ENCODE measurements at places on chromosomes 5 and 9.

GRCh38 chr9:77988630-77989029 lies 43.0 kb downstream of the GNAQ start:
- no peak for DNase-seq

DNA sequence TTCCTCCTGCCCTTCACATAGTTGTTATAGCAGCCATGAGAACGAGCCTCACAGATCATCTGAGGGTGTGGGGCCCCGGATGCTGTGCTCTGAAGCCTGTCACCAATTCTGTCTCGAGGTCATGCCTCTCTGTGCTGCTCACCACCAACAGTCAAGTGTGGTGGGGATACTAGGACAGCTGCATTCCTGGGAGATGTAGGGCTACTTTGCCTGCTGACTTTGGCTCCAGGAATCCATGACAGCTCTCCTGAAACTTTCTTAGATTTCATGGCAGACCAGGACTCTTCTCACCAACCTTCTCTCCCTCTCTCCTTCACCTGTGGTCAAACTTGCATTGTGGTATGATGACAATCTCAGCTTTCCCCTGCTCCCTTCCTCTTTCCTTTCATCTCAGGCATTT lies 395.9 kb downstream of the PSAT1 start:
- no peak for DNase-seq

DNA sequence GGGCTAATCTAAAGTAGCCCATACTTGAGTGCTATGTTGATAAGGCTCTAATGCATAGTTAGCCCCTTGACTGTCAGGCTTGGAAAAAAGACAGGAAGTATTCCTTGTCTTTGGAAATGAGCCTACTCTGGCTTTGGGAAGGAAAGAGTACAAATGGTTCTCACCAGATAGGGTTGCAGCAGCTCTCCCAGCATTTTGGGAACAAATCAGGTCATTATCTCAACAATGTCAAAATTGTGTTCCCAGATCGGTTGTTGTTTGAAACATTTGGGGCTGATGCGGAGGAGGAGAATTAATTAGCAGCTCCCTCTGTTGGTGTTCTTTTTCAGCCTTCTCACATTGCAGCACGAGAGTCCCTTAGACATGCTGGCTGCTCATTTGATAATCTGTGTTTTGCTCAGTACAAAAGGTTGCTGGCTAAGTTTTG lies 294.7 kb upstream of the DMRT1 start:
- DNase-seq: no peak

DNA sequence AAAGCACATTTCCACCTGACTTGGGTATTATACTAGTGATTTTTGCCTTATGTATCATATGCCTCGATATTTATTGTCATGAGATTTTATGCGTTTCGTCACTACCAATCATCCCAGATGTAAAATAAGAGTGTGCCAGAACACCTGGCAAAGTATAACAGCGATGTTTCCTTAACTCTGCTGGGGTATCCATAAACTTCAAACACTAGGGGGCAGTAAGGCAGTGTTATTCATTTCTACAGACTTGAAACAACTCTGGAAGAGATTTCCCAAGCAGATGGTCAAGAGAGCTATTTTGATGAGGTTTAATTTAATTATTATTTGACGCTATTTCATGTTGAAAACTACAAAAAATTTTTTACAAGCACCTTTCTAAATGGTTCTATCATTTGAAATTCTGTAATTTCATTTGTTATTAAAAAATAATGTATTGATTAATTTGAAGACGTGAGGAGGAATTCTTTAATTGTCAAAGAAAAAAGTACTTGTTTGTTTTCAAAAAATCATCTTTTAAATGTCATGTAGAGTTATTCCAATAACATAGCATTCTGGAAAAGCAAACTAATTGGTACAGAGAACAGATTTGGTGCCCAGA lies 388.5 kb upstream of the CTNND2 start:
- no peak for DNase-seq

DNA sequence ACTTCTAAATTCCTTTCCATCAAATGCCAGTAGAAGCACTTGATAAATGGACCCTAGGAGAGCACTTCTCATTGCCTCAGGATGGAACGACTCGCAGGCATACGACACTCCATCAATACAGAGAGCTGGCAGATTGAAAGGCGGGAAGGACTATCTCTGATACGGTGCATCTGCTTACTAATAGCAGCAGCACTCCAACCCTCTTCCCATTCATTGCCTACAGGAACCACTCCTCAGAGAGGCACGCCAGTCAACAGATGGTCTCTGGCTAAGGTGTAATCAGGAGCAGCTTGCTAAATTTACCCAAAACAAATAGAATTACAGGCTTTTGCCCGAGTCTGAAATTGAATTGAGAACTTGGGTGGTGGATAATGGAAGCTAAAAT lies 168.1 kb downstream of the EFNA5 start:
- no peak for DNase-seq

- DNase-seq: no peak
Measured at GRCh38 chr5:181042036-181042713, 2.1 kb downstream of the BTNL9 start.

DNA sequence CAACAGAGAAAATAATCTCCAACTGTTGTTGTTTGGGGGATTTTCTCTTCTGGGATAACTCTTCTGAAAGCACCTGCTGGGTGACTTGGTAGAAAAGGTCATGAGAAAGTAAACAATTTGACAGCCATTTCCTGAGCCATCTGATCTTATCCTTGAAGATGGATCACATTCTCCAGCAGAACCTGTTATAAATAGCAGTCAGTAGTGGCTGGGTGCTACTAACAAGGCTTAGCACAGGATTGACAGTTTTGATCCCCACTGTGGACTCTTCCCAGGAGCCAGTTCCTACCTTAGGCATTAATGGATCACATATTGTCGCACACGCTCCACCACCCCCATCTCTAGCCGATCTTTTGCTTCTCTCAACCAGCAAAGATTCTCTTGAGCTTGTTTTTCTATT lies 220.2 kb downstream of the PLK2 start:
- DNase-seq: no peak

GRCh38 chr9:130138791-130139190 lies 33.4 kb upstream of the NCS1 start:
- DNase-seq: no peak

GRCh38 chr5:145833631-145834200 lies 1.4 kb downstream of the PRELID2 start:
- DNase-seq: no peak

GRCh38 chr9:114953959-114954358 lies 23.6 kb upstream of the TNFSF8 start:
- DNase-seq: no peak

DNA sequence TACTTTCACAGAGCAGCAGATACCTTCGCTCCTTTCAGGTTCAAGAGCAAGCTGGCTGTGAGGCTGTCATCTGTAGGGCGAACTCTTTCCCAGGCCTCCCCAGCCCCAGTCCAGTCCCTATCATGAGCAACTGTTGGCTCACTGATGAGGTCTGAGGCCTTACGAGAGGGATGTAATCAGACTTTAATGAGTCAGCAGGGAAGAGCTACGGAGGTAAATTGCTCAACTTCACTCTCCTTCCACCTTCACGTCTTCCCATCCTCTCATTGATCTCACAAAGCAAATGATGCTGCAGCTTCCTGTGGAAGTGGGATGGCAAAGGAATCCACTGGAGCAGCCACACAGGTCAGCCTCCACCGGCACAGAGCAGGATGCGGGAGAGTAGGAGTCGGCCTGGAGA lies 130.7 kb upstream of the TBCA start:
- DNase-seq: no peak

DNA sequence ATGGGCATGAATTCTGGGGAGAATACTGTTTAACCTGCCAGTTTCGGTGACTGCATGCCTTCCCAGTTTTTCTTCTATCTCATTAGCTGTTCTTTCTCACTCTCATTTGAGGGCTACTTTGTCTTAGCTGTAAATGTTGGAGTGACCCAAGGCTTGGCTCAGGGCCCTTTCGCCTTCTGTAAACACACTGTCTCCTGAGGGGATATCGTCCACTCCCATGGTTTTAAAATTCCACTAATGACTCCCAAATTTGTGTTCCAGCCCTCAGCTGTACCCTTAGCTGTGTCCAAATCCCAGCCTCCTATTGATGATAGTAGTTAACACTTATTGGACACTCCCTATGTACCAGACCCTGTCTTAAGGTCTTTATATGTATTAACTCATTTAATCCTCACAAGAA lies 14.1 kb upstream of the RNF145 start:
- no peak for DNase-seq
